Breast epithelium (tissue), 4 donors: ENCODE measurements at places on chromosomes 13 and 19. TPM values are rescaled to one million over a fixed set of nuclear protein-coding genes. Genes with fewer than 3 reads are reported as not detected.

DNA sequence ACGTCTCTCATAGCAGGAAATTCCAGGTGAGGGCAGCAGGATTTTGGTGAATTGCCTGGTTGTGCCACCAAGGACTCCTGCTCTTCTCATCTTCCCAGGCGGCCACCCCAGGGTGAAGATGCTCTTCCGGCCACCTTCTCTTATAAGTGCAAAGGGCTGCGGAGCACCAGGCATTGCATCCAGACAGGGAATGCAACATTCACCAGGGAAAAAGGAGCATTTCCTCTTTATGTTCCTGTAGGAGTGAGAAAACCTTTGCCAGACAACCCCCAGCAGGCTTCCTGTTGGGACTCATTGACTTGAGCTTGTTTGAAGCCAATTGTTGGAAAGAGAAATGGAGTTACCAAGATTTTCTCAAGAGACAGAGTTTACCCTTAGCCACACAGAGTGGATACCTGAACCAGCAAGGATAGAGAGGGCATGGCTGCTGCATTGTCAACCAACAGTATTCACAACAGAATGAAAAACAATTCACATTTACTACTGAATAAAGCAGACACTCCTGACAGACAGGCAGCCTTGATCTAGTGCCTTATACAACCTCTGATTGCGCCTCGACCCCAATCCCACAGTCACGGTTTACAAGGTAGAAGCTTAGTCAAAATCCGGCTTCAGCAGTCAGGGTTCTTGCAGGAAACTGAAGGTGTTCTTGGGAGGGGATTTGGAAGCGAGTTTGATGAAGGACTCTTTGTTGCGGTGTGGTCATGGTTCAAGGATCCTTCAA, 1.8 kb upstream of the ATP11A start:
- DNase-seq: peak; percentile 15

DNA sequence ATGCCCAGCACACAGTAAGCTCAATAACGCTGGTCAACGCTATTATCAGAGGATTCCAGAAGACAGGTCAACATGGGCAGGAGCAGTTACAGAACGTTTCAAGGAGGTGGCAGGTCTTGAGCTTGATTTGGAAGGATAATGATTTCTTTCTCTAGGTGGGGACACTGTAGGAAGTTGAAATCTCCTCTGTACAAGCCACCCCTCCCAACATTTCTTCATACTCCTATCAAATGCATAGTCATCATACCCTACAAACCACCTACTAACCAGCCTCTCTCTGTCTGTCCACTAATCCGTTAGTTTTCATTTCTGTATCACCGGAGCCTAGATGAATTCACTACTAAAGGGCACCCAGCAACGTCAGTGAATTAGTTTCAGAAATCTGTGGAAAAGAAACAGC, 1.3 kb downstream of the ATP7B start:
- no peak for DNase-seq

DNA sequence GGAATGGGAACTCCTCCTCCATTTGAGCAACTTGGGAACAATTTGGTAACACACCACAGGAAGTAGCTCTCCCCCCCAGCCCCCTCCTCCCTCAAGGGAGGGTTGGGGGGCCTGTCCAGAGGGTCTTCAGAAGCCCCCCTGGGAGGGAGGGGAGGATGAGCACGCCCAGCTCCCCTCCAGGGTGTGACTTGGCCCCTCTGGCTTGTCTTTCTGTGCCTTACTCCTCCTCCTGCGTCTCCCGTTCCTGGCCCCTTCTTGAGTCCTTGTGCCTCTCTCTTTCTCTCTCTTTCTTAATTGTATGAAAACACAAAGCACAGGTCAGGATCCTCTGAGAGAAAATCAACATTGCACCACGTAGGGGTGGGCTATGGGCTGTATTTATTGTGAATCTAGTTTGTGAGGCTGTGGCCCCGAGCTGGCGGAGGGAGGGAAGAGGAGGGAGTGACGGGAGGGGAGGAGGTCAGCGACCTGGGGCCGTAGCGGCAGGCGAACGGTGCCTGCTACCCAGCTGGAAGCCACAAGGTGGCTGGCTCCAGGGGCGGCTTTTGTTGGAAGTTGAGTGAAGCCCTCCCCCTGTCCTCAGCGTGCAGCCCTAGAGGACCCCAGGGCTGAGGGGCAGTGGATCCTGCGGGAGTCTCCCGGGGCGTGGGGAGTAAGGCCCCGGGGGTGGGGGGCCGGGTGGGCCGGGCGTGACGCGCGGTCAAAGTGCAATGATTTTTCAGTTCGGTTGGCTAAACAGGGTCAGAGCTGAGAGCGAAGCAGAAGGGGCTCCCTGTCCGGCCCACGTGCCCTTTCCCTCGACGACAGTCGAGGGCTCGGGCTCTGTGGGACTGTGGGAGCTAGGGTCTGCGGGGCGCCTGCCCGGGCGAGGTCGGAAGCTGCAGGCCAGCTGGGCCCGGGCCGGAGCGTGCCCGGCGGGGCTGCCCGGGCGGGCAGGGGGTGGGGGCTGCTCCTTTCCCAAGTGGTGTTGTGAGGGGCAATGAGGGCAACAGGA, 6.4 kb downstream of the LYL1 start:
- DNase-seq: no peak

Gene N4BP2L1
- total RNA-seq: 33.8 TPM

- DNase-seq: no peak
Measured at GRCh38 chr13:36794706-36795105, 24.3 kb upstream of the RFXAP start.

Gene CYP2F1
- not detected for total RNA-seq

Gene CCDC70
- not detected for total RNA-seq
